ENCODE measurements at places on chromosomes 12 and 14. TPM values are rescaled to one million over a fixed set of nuclear protein-coding genes. Genes with fewer than 3 reads are reported as not detected.

PRKD1 gene
- 21.8 TPM for total RNA-seq

SP1 gene
- 56.0 TPM for total RNA-seq

YY1 gene
- 47.1 TPM for total RNA-seq

GRCh38 chr14:69299286-69300035, 39.5 kb downstream of the GALNT16 start:
- peaks cover 23% of the 10 kb centered on the region for H3K27me3 ChIP-seq
- no peak overlapping the region for H3K27ac ChIP-seq
- H3K4me3 ChIP-seq: no peak overlapping the region
- no peaks in the 10 kb centered on the region for H3K36me3 ChIP-seq
- no peaks in the 10 kb centered on the region for H3K4me1 ChIP-seq

ACTR6 gene
- total RNA-seq: 19.2 TPM

ALX1 gene
- not detected for total RNA-seq

- DNase-seq: no peak
- no peaks in the 10 kb centered on the region for H3K27me3 ChIP-seq
- no peak overlapping the region for H3K4me3 ChIP-seq
- no peaks in the 10 kb centered on the region for H3K36me3 ChIP-seq
Measured at GRCh38 chr12:10397296-10397695, 7.5 kb upstream of the KLRK1 start.

GRCh38 chr14:58737511-58737910, 99.7 kb downstream of the DACT1 start:
- H3K36me3 ChIP-seq: no peaks in the 10 kb centered on the region
- H3K4me1 ChIP-seq: peaks cover 23% of the 10 kb centered on the region
- H3K4me3 ChIP-seq: no peak overlapping the region
- peak overlapping the region; percentile 75 for H3K27ac ChIP-seq

DNA sequence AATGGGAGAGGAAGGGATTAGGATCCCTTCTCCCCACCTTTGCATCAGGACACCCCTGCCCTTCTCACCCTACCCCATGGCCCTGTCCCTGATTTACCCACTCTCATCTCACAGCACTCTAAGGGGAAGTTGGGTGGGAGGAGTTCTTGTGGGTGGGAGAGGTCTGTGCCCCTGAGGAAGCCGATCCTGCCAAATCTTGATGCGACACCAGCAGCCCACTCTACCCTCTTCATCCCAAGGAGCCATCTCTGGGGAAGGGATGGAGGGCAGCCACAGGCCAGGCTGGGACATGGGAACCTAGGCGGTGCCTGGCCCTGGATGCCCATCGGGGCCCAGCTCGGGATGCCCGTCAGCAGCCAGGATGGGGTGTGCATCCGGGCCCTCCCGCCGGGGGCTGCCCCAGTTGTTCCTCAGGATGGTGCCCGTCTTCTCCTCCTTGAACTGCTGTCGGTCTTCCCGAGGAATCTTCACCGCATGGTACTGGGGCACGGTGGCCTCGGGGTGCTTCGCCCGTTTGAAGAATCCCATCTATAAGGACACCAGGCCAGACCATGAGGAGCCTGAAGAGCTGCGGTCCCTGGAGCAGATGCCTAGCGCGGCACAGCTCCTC, 22.8 kb downstream of the ITGA7 start:
- peaks cover 14% of the 10 kb centered on the region for H3K4me1 ChIP-seq
- peaks cover 40% of the 10 kb centered on the region for H3K36me3 ChIP-seq
- H3K4me3 ChIP-seq: no peak overlapping the region
- H3K27me3 ChIP-seq: no peaks in the 10 kb centered on the region
- peak; percentile 27 for DNase-seq
- H3K27ac ChIP-seq: no peak overlapping the region

DNA sequence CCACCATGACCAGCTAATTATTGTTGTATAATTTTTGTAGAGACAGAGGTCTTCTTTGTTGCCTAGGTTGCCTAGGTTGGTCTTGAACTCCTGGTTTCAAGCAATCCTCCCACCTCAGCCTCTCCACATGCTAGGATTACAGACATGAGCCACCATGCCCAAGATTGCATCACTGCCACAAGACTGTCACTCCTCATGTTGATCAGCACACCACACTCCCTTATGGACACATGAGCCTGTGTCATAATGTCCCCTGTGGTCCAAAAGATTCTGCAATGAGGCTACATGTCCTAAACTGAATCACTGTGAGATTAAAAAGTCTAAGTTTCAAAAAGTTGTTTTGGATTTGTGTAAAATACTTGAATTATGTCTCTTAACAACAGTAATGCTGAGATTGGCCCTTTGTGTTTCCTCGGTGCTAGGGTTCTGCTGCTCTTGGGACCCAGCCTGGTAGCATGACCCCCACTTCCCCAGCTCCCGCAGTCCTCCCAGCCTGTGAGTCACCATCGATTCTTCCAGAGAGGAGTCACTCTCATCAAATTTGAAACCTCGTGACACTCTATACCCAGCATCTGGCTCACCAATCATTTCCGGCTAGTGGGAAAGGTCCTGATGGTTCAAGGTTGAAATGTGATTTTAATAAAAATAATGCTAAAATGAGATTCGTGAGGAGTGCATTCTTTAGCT, 890.9 kb downstream of the VRK1 start:
- no peaks in the 10 kb centered on the region for H3K27me3 ChIP-seq
- no peaks in the 10 kb centered on the region for H3K36me3 ChIP-seq
- H3K4me3 ChIP-seq: no peak overlapping the region
- no peaks in the 10 kb centered on the region for H3K4me1 ChIP-seq
- DNase-seq: no peak
